Putamen (tissue), 1 donor: ENCODE measurements at places on chromosomes 1 and 21.
A peak's percentile ranks its signal among the peaks of the same experiment; 100 is the strongest.

- no peak for DNase-seq
Measured at GRCh38 chr1:170063109-170063826, 11.2 kb downstream of the KIFAP3 start.

- no peak for DNase-seq
Measured at GRCh38 chr1:192807211-192808162, 1.4 kb upstream of the RGS2 start.

DNA sequence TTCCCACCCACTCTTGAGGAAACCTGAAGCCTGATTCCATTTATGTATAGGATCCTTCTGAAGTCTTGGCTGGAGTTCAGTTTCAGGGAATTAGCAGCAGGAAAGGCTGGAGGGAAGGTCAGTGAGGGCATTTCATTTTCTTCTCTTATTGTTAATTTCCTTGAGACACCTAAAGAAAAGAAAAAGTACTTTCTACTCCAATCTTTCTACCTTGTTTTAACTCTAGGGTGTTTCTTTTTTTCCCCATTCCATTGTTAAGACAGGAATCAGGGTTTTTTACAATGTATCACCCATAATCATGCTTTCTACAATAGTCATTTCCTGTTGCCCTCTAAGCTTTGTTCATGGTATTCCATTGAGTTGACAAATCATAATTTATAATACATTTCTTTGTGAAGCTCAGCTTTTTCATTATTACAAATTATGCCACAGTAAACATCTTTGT is 27.4 kb downstream of the SNRPE start:
- no peak for DNase-seq

- no peak for DNase-seq
Measured at GRCh38 chr1:24795236-24795635, 50.0 kb downstream of the CLIC4 start.

- DNase-seq = no peak
Measured at GRCh38 chr1:19219451-19219850, 9.4 kb upstream of the UBR4 start.

DNA sequence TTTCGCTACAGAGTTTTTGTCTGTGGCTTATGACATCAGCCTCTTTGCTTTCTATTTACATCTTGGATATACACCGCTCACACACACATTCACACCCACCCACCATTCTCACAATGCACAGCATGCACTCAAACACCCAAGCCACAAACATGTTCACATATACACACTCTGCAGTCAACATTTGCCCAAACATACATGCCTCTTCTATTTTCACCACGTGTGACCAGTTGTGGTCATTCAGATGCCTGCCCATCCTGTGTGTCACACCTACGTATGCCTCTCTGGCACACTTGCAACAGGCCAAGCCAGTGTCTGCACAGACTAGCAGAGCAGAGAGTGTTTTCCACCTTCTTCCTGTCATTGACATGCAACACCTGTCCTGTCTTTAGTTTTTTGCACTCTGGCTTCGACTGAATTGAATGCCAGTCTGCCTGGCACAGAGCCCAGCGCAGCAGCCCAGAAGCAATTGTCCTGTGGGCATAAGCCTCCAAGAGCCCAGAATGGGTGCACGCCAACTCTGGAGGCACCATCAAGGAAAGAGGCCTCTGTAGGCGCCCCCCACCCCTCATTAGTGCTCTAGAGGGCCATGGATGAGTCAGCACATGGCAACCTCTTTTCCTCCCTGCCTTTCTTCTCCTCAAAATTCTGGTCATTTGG is 37.7 kb upstream of the LRRN2 start:
- peak; percentile 52 for DNase-seq

DNA sequence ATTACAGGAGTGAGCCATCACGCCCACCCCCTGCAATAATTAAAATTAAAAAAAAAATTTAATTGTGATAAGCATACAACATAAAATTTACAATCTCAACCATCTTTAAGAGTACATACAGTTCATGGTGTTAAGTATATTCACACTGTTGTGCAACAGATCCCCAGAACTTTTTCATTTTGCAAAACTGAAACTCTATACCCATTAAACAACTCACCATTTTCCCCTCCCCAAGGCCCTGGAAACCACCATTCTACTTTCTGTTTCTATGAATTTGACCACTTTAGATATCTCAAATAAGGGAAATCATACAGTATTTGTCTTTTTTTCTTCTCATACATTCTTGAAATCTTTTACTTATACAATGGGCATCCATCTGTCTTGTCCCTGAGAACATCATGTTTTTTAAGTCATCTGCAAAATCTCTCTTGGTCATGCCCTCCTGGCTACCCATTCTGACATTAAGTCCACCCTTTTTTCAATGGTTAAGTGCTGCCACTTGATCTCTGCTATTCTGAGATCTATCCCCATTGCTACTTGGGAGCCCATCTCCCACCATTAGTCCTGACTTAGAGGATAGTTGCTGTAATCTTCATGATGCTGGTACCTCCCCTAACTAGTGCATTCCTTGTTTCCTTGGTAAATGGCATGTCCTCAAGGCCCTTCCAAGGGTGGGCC is 39.4 kb upstream of the ZFYVE9 start:
- DNase-seq = no peak

DNA sequence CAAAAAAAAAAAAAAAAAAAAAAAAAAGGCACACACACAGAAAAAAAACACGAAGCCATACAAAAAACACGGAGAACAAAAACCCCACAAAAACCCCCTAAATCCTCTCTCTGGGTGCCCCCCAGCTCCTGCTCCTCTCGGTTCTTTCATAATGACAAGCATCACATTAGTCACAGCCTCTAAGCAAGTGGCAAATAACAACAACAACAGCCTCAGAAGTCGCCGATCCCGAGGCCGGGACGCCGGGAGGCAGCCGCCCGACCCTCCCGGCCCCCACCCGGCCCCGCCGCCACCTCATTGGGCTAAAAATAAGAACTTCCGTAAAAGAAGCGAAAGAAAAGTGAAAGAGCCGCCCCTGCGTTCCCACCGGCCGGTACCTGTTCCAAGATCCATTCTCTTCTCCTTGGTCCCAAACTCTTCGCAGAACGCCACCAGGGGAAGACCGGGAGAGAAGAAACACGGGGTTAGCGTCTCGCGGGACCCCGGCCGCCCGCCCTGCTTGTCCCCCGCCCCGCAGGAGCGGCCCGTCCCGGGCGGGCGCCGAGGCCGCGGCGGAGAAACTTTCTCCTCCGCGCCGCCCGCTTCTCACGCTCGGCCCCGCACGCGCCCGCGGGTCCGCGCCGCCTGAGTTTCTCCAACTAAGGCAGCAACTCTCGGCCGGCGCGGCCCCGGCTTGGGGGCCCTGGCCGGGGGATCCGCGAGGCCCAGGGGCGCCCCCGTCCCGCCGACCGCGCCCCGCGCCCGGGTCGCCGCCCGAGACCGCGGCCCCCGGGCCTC is 102.8 kb downstream of the CASZ1 start:
- no peak for DNase-seq

- no peak for DNase-seq
Measured at GRCh38 chr1:217274927-217275654, 355.8 kb downstream of the GPATCH2 start.

GRCh38 chr1:115757856-115758255 is 10.7 kb downstream of the CASQ2 start:
- no peak for DNase-seq

- no peak for DNase-seq
Measured at GRCh38 chr1:63912643-63913042, 138.8 kb downstream of the ROR1 start.

DNA sequence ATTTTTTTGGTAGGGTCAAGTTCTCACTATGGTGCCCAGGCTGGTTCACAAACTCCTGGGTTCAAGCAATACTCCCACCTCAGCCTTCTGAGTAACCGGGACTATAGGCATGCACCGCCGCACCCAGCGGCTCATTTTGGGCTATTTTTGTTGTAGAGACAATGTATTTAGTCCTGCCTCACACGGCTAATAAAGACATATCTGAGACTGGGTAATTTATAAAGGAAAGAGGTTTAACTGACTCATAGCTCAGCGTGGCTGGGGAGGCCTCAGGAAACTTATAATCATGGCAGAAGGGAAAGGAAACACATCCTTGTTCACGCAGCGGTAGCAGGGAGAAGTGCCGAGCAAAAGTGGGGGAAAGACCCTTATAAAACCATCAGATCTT is 4.2 kb downstream of the CELA2A start:
- DNase-seq = no peak

DNA sequence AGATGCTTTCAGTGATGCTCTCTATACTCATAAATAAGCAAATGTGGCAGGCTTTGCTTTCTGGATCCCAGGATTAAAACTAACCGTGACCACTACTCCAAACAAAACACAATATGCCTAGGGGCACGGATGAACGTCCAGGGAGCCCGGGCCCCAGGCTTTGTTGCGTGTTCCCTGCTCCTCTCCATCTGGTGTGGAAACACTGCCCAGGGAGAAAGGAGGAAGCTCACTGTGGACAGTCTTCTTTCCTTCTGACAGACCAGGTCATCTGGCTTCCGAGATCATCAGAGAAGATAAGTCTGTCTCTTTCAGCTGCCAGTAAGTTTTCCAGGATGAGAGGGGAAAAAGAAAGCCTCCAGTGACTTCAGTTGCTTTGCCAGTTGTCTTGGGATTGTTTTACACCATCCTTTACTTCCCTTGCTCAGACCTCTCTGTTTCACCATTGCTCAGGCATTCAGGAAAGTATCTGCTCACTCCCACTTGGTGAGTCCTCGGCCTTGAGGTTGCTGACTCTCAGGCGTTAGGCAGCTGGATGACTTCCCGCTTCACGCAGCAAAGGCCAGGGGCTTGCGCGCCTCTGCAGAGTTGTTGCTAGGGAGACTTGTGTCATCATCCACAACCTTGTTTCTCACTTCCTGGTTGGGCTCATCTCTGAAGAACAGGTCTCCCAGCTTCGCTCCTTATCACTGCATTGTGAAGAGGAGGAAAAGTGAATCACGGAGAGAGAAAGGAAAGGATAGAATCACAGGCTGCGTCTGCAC is 20.6 kb upstream of the PGD start:
- DNase-seq = peak; percentile 45

GRCh38 chr1:171515299-171515698 is 30.0 kb downstream of the PRRC2C start:
- DNase-seq = no peak

DNA sequence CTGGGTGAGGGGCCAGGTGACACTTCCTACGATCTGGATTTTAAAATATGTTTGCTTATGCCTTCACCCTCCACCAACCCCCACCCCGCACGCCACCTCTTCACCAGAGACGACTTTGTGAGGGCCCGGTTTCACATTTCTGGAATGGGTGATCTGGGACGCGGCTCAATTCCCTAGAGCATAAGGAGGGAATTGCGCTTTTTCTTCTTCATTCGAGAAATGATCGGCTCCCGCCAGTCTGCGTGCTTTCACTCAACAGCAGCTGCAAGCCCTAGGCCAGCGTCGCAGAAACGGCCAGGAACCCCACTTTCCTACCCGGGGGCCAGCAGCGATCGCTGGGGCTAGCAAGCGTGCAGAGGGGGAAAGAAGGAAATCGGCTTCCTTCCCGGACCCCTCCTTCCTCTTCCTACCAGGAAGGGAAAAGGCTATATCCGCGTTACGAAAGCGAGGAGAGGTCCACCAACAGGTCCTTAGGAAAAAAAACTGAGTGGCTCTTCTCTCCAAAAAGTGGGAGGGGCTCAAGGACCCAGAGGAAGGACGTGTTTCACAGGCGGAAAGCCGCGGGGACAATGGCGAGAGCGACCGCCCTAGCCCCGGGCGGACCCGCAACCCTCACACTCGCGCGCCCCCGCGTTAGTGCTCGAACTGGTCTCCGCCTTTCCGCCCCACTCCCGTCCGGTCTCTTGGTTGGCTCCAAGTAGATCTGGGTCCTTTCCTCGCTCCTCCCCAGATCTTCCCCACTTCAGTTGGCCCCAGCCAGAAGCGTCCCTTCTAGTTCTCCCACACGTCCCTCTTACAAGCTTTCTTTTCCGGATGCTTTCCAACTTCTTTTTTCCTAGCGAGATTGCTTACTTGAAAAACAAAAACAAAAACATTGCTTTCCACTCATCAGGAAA is 1.1 kb upstream of the ADAMTS1 start:
- peak; percentile 82 for DNase-seq

- no peak for DNase-seq
Measured at GRCh38 chr1:59765011-59765730, 49.6 kb upstream of the HOOK1 start.

GRCh38 chr1:225980005-225980836 is 18.9 kb downstream of the SDE2 start:
- DNase-seq = no peak

DNA sequence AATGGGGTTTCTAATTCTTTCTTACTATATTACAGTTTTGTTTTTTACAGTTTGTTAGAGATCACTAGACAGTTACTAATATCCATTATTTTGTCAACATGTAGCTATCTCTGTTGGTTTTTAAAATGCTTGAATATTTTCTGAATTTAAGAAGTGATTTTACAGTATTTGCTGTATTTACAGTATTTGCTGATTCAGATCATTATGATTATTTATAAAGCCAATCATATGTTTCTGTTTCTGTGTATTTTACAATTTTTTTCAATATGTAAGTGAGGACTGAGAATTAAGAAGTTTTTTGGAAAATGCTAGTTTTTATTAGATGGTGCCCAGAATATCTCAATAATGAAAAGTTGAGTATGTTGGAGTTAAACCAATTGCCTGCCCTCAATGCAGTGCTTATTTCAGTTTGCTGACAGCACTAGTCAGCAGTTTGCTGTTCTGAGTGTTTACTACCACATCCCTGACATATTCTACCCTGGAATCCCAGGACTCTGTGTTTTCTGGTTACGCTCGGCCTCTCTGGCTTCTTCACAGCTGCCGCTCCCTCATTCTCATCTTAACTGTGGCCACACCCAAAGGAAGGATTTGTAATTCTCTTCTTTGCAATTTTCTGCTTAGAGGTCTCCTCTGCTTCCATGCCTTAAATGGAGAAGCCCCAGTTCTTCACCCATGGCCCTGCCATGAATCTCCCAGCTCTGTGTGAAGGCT is 68.0 kb upstream of the BACH1 start:
- no peak for DNase-seq

DNA sequence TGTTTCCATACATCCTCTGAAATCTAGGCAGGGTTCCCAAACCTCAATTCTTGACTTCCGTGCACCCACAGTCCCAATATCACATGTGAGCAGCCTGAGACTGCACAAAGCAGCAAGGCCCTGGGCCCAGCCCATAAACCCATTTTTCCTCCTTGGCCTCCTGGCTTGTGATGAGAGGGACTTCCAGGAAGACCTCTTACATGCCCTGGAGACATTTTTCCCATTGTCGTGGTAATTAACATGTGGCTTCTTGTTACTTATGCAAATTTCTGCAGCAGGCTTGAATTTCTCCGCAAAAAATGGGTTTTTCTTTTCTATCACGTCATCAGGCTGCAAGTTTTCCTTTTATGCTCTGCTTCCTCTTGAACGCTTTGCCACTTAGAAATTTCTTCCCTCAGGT is 3.3 kb upstream of the PIGK start:
- DNase-seq = no peak

GRCh38 chr1:213176341-213176740 is 125.3 kb downstream of the RPS6KC1 start:
- DNase-seq = no peak
